ENCODE measurements at places on chromosomes 16 and 17. TPM values are rescaled to one million over a fixed set of nuclear protein-coding genes. Genes with fewer than 3 reads are reported as not detected.

DNA sequence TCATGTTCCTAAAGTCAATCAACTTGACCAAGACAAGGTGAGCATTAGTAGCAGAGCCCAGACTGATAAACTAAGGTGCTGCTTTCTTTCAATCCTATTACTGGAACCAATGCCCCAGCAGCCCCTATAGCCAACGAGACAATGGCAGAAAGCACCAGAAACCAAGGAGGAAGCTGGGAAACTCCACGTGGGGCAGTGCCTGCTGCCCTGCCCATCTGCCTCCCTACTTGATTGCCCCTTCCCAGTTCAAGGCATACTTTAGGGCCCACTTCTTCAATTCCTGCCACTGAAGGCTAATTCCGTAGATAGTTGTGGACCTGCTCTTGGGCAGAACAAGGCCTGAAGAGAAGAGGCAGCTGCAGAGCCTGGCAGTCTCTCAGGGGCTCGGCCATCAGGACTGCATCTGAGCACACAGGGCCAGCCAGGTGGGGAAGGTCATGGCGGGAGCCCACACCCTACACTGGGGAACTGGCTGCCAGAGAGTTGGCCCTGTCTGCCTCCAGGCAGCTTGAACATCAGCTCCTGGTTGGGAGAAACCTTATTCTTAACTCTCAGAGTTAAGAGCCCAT is 30.9 kb downstream of the WSB1 start:
- no peaks in the 10 kb centered on the region for H3K27me3 ChIP-seq
- H3K36me3 ChIP-seq: peaks cover under 1% of the 10 kb centered on the region
- H3K27ac ChIP-seq: no peak overlapping the region
- H3K4me3 ChIP-seq: no peak overlapping the region
- no peak for DNase-seq
- peaks cover 51% of the 10 kb centered on the region for H3K4me1 ChIP-seq

DNA sequence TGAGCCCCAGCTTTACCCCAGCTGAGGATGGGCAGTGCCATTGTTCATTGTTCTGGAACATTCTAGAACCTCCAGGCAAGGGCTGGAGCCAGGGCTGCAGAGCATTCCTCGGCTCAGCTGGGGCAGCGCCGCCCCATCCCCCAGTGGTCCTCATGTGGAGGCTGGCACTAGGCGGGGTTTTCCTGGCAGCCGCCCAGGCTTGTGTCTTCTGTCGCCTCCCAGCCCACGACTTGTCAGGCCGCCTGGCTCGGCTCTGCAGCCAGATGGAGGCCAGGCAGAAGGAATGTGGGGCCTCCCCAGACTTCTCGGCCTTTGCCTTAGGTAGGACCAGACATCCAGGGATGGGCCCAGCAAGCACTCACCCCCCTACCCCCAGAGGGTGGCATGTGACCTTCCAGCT is at the start of gene TMEM95:
Gene TMEM95, plus strand, starts transcription at position 104 of the 400 bp plus-strand sequence. Its CDS starts 49 bp downstream, at position 153.
- DNase-seq: no peak
- peaks cover 20% of the 10 kb centered on the region for H3K4me1 ChIP-seq
- H3K4me3 ChIP-seq: no peak within 1 kb of the TSS
- peaks cover 31% of the 10 kb centered on the region for H3K36me3 ChIP-seq
- no peaks in the 10 kb centered on the region for H3K27me3 ChIP-seq

DNA sequence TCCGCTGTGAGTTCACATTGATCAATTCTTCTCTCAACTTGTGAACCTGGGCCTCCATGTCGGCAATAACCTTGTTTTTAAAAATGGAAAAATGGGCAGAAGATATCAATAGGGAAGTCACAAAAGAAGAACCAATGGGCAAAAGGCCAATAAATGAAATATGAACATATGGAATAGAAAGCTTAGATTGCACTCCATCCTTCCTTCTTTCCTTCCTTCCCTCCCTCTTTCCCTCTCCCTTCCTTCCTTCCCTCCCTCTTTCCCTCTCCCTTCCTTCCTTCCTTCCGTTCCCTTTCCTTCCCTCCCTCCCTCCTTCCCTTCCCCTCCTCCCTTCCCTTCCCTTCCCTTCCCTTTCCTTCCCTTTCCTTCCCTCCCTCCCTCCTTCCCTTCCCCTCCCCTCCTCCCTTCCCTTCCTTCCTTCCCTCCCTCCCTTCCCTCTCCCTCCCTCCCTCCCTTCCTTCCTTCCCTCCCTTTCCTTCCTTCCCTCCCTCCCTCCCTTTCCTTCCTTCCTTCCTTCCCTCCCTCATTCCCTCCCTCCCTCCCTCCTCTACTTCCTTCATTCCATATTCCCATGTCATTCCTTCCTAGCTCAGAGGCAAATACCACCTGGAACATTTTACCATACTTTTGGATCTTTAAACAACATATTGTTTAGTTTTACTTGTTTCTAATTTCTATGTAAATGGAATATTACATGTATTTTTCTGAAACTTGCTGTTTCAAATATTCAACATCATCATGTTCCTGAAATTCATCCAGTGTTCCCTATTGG is 290.7 kb upstream of the AXIN2 start:
- no peak for DNase-seq
- H3K36me3 ChIP-seq: no peaks in the 10 kb centered on the region
- H3K27me3 ChIP-seq: peaks cover 22% of the 10 kb centered on the region
- no peak overlapping the region for H3K27ac ChIP-seq
- H3K4me3 ChIP-seq: no peak overlapping the region
- peaks cover 18% of the 10 kb centered on the region for H3K4me1 ChIP-seq

DNA sequence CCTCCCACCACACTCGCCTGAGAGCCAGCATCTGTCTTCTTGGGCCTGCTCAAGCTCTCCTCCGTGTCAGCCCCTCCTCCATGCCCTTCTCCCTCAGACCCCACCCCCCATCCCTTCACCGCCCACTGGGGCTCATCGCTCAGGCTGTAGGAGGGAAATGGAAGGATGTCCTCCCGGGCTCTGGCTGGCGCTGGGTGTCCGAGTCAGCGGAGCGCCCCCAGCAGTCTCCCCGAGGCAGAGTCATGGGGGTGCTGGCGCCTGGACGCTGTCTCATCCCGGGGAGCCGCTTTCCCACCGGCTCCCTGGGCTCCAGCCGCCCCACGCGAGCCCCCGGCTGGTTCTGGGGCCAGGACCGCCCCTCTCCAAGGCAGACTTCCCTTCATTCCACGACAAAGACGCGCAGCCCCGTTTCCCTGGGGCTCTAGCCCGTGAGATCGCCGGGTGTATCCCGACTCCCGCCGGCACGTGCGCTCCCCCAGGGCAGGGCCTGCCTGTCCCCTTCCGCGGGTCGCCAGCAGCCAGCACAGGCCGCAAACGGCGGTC is 428 bp upstream of the ANTKMT start:
- no peaks in the 10 kb centered on the region for H3K27me3 ChIP-seq
- peaks cover 27% of the 10 kb centered on the region for H3K4me1 ChIP-seq
- peak overlapping the region; percentile 77 for H3K27ac ChIP-seq
- H3K36me3 ChIP-seq: peaks cover 78% of the 10 kb centered on the region

GRCh38 chr17:60314423-60314822 is 77.5 kb downstream of the USP32 start:
- H3K4me1 ChIP-seq: peaks cover 6% of the 10 kb centered on the region
- DNase-seq: no peak
- H3K27me3 ChIP-seq: no peaks in the 10 kb centered on the region
- H3K4me3 ChIP-seq: no peak overlapping the region
- H3K27ac ChIP-seq: no peak overlapping the region

DNA sequence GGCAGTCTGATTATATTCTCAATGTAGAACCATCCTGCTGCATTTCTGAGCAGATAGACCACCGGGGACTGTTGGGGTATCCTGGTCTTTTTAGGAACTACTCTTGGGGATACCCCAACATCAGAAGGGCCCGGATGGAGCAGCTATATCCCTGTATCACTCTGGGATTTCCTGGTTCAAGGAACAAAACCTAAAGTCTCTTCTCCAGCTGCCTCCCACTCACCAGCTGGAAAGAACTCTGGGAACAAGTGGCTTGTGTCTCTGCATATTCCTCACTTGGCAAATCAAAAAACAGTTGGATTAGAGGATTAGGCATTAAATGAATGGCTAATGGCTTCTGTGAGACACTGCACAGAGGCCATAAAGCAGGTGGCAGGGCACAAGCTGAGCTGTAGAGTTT is 62.3 kb upstream of the HS3ST2 start:
- H3K4me1 ChIP-seq: no peaks in the 10 kb centered on the region
- peaks cover 22% of the 10 kb centered on the region for H3K27me3 ChIP-seq
- no peak for DNase-seq
- no peaks in the 10 kb centered on the region for H3K36me3 ChIP-seq

DNA sequence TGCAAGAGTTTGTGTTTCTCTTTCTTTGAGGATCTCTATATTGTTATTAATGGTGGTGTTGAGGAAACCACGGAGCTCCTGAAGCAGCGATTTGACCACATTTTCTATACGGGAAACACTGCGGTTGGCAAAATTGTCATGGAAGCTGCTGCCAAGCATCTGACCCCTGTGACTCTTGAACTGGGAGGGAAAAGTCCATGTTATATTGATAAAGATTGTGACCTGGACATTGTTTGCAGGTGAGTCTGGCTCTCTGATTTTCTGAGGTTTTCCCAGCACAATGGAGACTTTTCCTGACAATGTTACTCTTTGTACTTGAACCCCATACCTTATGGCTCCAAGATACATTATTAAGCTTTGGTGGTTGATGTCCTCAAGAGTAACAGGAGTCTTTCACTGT is 7.8 kb downstream of the ALDH3A2 start:
- no peak for DNase-seq
- H3K36me3 ChIP-seq: no peaks in the 10 kb centered on the region
- H3K4me1 ChIP-seq: peaks cover 20% of the 10 kb centered on the region
- no peaks in the 10 kb centered on the region for H3K27me3 ChIP-seq

GRCh38 chr16:69029121-69029520 is 76.3 kb upstream of the HAS3 start:
- peaks cover 6% of the 10 kb centered on the region for H3K36me3 ChIP-seq
- no peak overlapping the region for H3K27ac ChIP-seq
- H3K4me1 ChIP-seq: peaks cover 15% of the 10 kb centered on the region
- no peak for DNase-seq
- H3K27me3 ChIP-seq: no peaks in the 10 kb centered on the region

GRCh38 chr17:1783834-1784611 is 22.2 kb downstream of the SERPINF1 start:
- H3K4me1 ChIP-seq: peaks cover 8% of the 10 kb centered on the region
- no peak for DNase-seq
- no peak overlapping the region for H3K4me3 ChIP-seq
- H3K27ac ChIP-seq: no peak overlapping the region

DNA sequence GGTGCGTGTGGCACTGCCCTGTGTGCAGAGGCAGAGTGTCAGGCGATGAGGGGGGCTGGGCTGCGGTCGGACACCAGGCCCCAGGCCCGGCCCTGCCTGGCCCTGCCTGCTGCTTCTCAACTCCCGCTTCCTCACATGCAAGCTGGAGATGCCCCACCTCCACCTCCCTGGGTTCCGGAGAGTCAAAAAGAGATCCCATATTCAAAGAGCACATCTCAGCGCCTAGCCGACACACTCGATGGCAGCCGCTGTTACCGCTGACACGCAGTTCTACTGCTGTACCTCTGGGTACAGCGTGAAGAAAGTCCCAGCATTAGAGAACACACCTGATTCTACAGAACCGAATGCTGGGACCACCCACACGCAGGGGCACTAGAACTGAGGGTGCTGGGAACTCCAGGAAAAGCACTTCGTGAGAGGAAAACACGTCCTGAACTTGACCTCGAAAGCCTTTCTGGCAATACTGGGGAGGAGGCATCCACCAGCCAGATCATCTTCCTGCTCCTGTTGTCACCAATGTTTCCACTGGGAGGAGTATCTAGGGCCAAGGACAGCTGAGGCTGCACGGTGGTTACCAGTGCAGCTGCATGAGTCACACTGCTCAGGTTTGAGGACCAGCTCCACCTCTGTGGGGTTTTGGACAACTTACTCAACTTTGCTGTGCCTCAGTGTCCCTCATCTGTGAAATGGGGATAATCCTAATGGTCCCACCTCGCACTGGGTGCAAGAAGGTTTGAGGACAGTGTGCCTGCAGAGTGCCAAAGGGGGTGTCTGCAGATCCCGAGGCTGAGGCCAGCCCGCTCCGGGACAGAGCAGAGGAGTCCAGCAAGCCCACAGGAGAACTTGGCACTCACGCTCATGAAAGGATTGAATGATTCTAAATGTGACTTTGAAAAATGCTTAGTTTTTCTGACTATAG is 100.4 kb upstream of the DNAH17 start:
- no peak for DNase-seq
- H3K27ac ChIP-seq: no peak overlapping the region

- peaks cover 12% of the 10 kb centered on the region for H3K4me1 ChIP-seq
- no peak overlapping the region for H3K4me3 ChIP-seq
Observed at GRCh38 chr17:39598630-39599003, 9.1 kb downstream of the NEUROD2 start.

DNA sequence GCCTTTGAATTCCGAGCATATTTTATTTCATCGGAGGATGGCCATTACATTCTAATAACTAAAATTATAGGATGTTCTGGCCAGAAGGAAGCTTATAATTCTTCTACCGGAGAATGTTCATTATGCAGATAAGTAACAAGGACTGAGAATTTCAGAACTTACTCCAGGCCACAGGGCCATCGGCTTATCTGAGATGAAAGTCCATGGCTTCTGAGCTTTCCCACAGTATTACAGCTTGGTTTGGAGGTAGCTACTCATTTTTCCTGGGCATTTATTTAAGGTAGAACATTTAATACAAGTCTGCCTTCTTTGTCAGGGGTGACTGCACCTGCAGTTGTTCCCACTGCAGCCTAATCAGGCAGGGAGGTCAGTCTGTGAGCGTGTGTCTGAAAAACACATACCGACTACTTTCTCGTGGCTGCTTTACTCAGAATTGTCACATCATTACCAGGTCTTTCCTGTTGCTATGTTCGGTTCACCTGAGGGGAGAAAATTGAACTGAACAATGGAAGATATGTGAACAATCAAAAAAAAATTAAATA is 219.7 kb upstream of the CPHXL start:
- H3K27me3 ChIP-seq: peaks cover 11% of the 10 kb centered on the region
- H3K4me3 ChIP-seq: no peak overlapping the region
- DNase-seq: no peak
- H3K36me3 ChIP-seq: no peaks in the 10 kb centered on the region
- H3K4me1 ChIP-seq: no peaks in the 10 kb centered on the region

The BAHCC1 gene
- total RNA-seq: 0.27 TPM

The ZNF768 gene
- 40.8 TPM for total RNA-seq

The ACSM5 gene
- not detected for total RNA-seq

The HSF4 gene
- 57.1 TPM for total RNA-seq

The MYH11 gene
- 0.05 TPM for total RNA-seq

The RCVRN gene
- total RNA-seq: not detected

The HES7 gene
- 0.69 TPM for total RNA-seq

The ZSCAN10 gene
- total RNA-seq: not detected

The BTBD17 gene
- total RNA-seq: not detected

The OTOP2 gene
- not detected for total RNA-seq

The RFFL gene
- 29.2 TPM for total RNA-seq

Data from Calu3 (cell line).